ENCODE measurements at places on chromosomes 7 and 10.

GRCh38 chr7:36637417-36637816, 86.9 kb downstream of the AOAH start:
- no peak for DNase-seq

DNA sequence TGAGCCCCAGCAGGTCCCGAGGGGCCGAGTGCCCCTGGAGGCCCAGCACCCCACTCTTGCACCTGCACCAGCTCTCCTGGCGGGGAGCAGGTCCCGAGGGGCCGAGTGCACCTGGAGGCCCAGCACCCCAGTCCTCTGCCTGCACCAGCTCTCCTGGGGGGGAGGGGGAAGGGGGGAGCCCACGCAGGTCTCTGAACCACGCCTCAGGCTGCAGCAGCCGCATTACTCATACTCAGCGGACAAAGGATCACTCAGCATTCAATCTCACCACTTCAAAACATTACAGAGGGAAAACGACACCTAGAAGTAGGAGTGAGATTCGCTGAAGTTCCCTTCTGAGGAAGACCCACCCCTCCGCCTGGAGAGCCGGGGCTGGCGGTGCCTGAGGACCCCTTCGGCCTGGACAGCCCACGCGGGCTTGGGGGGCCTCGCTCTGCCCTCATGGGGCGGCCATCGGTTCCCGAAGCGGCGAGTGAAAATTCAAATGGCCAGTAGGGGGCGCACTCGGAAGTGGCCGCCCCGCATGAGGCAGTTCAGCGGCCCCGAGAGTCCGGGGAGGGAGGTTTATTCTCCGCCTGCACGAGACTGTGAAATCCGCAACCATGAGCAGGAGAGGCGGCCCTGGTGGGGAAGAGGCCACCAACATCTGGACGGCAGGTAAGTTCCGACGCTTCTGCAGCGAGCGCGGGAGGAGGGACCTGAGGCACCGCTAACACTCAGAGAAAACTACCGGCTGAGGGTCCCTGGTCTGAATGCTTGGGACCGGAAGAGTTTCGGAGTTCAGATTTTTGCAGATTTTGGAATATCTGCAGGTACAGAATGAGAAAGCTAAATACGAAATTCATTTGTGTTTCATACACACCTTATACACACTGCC, 1.1 kb upstream of the GPER1 start:
- no peak for DNase-seq

DNA sequence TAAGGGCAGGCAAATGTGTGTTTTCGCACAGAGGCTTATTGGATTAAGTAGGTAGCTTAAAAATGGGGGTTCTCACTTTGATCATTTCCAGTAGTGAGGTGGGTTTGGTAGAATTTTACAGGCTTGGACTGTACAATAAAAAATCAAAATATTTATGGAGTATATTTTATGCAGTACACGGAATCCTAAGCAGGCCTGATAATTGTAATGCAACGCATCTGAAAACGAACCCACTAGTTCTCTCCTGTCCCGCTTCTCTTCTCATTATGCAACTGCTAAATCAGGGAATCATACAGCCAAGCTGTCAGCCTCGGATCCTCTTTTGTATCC, 377 bp upstream of the POLR1F start:
- no peak for DNase-seq

- DNase-seq: no peak
Measured at GRCh38 chr10:13695588-13695987, 108.8 kb downstream of the PRPF18 start.

DNA sequence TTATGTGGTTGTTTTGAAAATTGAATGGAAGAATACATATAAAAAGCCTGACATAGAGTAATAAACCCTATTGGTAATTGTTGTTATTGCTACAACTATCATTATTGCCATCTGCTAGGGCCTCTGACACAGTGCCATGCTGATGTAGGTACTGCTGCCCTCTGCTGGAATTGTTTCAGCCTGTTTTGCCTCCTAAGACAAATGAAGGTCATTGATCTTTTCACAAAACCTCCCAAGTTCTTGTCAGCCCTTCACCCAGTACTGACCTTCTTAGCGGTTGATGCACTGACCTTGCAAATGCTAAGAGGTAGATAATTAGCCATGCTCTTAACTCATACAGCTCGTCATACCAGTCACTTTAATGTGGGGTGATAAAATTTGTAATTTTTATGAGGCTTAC, 975.2 kb downstream of the SORCS1 start:
- DNase-seq: no peak

- DNase-seq: no peak
Measured at GRCh38 chr7:86720306-86720705, 76.6 kb downstream of the GRM3 start.

DNA sequence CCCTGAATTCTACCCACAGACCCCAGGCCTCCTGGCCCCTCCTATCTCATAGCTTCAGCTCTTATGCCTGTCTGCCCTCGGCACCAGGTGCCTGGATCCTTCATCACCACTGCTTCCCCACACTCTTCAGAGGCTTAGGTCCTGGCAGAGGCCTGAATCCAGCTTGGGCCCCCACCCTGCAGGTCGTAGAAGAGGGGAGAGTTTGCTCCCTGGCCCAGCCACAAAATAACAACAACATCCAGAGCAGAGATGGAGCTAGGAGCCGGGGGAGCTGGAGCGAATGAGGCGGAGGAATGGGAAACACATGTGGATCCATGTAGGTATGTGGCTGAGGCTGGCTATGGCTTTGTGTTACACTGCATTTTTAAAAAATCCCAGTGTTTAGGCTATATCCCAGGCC, 7.8 kb upstream of the OPN4 start:
- no peak for DNase-seq

- DNase-seq: no peak
Measured at GRCh38 chr7:39952374-39952773, 2.3 kb downstream of the CDK13 start.

DNA sequence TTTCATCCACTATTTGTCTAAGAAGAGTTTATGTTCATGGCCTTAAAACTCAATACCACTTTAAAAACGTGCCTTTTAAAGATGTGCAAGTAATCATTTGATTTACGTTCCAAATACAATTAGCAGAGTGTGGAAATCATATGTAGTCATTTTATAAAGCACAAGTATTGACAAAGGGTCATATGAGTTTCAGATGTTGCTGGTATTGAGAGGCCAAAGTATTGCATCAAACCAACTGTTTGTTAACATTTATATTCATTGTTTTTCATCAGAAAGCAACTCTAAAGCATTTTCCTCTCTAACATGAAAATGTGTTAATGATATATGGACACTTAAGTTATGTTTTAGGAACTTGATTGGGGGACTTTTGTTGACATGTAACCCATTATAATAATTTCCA, 11.5 kb upstream of the TSGA13 start:
- DNase-seq: no peak

All from NCI-H2081 treated with DMSO at 0.1 percent for 48 hours (cell line).